ENCODE measurements at places on chromosomes 11 and 22.

GRCh38 chr22:40671796-40672360 is 7.4 kb upstream of the MCHR1 start:
- H3K27ac ChIP-seq: no peak overlapping the region
- H3K27me3 ChIP-seq: no peaks in the 10 kb centered on the region
- H3K4me1 ChIP-seq: no peaks in the 10 kb centered on the region
- no peak for DNase-seq
- no peaks in the 10 kb centered on the region for H3K36me3 ChIP-seq

GRCh38 chr11:19974886-19975285 is 185.4 kb downstream of the DBX1 start:
- H3K4me3 ChIP-seq: no peak overlapping the region
- H3K36me3 ChIP-seq: no peaks in the 10 kb centered on the region
- no peak overlapping the region for H3K27ac ChIP-seq

- H3K36me3 ChIP-seq: no peaks in the 10 kb centered on the region
- H3K4me3 ChIP-seq: no peak overlapping the region
- peak; percentile 28 for DNase-seq
- H3K4me1 ChIP-seq: no peaks in the 10 kb centered on the region
Observed at GRCh38 chr11:112784323-112785073, 176.7 kb upstream of the NCAM1 start.

DNA sequence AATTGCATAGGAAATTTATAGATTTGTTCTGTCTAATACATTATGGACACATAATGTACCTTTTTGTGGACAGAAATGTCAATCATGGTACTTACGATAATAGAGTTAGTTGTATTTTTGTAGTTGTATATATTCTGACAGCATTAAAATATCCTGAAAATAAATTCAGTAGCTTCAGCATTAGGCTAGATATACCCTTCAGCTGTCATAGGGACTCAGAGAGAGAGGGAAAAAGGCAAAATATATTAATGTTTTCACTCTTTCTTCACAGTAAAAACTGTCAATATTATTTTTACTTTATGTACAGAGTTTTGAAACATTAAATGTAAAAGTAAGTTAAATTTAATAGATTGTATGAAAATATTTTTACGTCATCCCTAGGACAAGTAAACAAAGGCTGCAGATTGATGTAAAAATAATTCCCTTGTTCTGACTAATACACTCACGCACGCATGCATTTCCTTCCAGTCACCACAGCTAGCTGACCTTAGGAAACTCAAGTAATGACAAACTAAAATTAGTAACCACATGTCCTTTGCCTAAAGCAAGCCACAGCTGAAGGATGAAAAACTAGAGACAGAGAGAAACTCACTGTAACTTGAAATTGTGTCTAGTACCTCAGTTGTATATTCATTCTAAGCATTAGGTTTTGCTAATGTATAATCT is 104.7 kb upstream of the CARD18 start:
- no peaks in the 10 kb centered on the region for H3K27me3 ChIP-seq
- no peak overlapping the region for H3K27ac ChIP-seq
- H3K4me1 ChIP-seq: no peaks in the 10 kb centered on the region
- H3K36me3 ChIP-seq: no peaks in the 10 kb centered on the region
- DNase-seq: no peak

GRCh38 chr11:110311783-110312579 is 15.6 kb upstream of the RDX start:
- no peak overlapping the region for H3K27ac ChIP-seq
- H3K4me1 ChIP-seq: no peaks in the 10 kb centered on the region
- H3K4me3 ChIP-seq: no peak overlapping the region
- no peak for DNase-seq
- no peaks in the 10 kb centered on the region for H3K27me3 ChIP-seq

GRCh38 chr22:33000342-33001280 is 57.6 kb downstream of the SYN3 start:
- H3K27ac ChIP-seq: peak overlapping the region; percentile 67
- H3K4me3 ChIP-seq: peak overlapping the region; percentile 43
- peak; percentile 92 for DNase-seq
- H3K27me3 ChIP-seq: no peaks in the 10 kb centered on the region
- H3K4me1 ChIP-seq: peaks cover 19% of the 10 kb centered on the region
- H3K36me3 ChIP-seq: peaks cover 26% of the 10 kb centered on the region

DNA sequence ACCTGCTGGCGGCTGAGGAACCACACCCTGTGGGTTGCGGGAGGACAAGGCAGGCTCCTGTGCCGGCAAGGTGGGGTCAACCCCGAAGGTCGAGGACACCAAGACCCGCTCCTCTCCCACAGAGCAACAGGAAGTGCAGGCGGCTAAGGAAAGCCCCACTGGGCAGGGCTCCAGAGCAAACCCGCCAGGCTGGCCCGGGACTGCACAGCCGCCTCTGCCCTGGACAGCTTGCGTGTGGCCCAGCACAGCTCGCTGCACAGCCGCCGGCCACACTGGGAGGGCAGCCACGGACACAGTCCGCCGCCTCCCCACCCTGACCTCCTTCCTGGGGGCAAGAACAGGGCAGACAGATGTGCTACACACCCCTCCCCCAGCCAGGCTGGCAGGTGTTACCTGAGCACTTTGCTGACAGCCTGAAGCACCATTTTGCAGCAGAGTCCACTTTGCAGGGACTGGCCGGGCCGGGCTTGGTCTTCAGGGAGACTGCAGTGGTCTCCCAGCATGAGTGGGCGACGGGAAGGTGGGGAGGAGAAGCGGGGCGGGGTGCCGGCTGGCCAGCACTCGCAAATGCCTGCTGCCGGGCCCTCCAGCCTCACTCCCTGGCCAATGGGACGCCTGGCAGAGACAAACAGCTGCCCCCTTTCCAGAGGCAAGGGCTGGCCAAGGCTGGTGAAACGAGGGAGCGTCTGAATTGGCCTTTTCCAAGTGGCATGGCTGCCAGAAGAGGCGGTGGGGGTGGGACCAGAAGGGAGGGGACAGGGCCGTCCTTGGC is at the start of gene MOB2:
MOB2 (minus strand) TSS at position 726 of the 772 bp plus-strand sequence; CDS start at position 503, 223 bp downstream.
- no peaks in the 10 kb centered on the region for H3K36me3 ChIP-seq
- H3K27me3 ChIP-seq: no peaks in the 10 kb centered on the region
- H3K4me1 ChIP-seq: no peaks in the 10 kb centered on the region
- H3K27ac ChIP-seq: 0 out of 2 replicates have a peak within 1 kb of the TSS, but pooled peaks have one; percentile 19

- no peak overlapping the region for H3K27ac ChIP-seq
- H3K4me1 ChIP-seq: peaks cover 42% of the 10 kb centered on the region
- H3K4me3 ChIP-seq: peak overlapping the region; percentile 90
- no peaks in the 10 kb centered on the region for H3K36me3 ChIP-seq
- peak; percentile 33 for DNase-seq
- H3K27me3 ChIP-seq: peaks cover 16% of the 10 kb centered on the region
Observed at GRCh38 chr22:19290400-19291217, 910 bp downstream of the CLTCL1 start.

GRCh38 chr11:105489446-105489845 is 120.4 kb upstream of the GRIA4 start:
- H3K27ac ChIP-seq: no peak overlapping the region
- H3K36me3 ChIP-seq: no peaks in the 10 kb centered on the region
- H3K27me3 ChIP-seq: no peaks in the 10 kb centered on the region
- H3K4me3 ChIP-seq: no peak overlapping the region

- H3K27ac ChIP-seq: no peak overlapping the region
- DNase-seq: no peak
- H3K4me3 ChIP-seq: 0 out of 2 replicates have a peak overlapping the region, but pooled peaks have one; percentile 90
- peaks cover 8% of the 10 kb centered on the region for H3K4me1 ChIP-seq
- no peaks in the 10 kb centered on the region for H3K36me3 ChIP-seq
- peaks cover 3% of the 10 kb centered on the region for H3K27me3 ChIP-seq
Observed at GRCh38 chr22:40634119-40634903, 2.2 kb downstream of the MRTFA start.

- H3K36me3 ChIP-seq: peaks cover 7% of the 10 kb centered on the region
- no peaks in the 10 kb centered on the region for H3K27me3 ChIP-seq
Observed at GRCh38 chr22:42519525-42520401, at the start of gene RRP7A. Gene RRP7A, minus strand, starts transcription at chr22:42519796. Its CDS starts 10 bp downstream, at chr22:42519786.

DNA sequence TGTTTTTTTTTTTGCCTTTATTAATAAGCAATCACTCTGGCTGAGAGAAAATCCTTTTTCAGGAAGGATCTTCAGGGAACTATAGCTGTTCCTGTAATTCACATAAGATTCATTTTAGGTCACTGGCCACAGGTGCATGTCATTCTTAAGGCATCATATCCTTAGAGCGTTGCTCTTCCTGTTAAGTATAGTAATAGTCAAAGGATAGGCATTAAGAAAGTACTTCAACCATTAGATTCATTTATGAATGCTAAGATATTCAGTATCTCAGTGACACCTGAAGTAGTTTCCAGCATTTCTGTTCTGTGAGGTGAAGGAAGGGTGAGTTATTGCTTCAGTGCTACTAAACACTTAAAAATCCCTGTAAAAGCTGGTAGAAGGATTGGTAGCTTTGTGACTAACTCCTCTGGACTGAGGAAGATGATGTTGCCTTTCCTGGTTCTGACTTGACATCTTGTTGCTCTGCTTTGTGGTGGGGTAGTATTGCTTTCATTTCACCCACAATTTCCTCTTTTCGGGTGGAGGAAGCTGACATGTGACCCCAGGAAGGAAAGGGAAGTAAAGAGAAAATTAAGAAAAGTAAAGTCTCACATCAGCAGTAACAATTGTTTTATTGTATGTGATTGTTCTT is 34.7 kb downstream of the RNF169 start:
- H3K4me3 ChIP-seq: no peak overlapping the region
- no peaks in the 10 kb centered on the region for H3K27me3 ChIP-seq
- DNase-seq: no peak
- no peaks in the 10 kb centered on the region for H3K4me1 ChIP-seq
- H3K27ac ChIP-seq: no peak overlapping the region

DNA sequence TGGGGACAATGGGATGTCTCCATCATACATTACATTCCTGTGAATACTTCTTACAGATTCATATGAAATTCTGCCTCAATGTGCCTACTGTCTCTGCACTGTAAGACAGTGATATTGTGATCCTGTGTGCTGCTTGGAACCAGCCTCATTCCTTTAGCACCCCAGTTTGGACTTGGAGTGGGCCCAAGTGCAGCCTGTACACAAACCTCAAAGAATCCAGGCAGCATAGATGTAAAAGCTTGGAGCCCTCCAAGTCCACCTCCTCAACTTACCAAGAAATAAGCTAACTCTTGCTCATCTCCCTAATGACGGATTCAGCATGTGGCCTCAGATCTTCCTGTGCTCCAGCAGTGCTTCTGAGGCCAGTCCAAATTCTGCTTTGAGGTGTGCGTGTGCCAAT is 24.4 kb downstream of the GRAP2 start:
- no peaks in the 10 kb centered on the region for H3K27me3 ChIP-seq
- no peaks in the 10 kb centered on the region for H3K36me3 ChIP-seq
- no peak overlapping the region for H3K4me3 ChIP-seq
- DNase-seq: no peak
- H3K4me1 ChIP-seq: peaks cover 10% of the 10 kb centered on the region
- H3K27ac ChIP-seq: no peak overlapping the region

DNA sequence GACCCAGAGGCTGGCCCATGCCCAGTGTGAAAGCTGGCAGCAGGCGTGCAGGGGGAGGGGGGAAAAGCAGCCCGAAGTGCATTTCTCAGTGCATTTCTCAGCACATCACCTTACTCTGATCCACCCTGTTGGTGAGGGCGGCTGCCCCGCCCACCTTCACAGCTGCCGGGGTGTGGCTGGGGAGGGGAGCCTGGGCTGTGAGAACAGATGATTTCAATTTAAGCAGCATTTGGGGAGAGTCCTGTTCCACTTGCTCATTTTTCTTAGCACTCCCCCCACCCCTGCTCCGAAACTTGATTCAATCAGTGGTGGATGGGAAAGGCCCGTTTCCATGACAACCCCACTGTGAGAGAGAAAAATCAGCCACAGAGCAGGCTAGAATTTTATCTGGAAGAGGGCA is 84.8 kb downstream of the SNX19 start:
- DNase-seq: peak; percentile 43
- H3K4me1 ChIP-seq: no peaks in the 10 kb centered on the region

DNA sequence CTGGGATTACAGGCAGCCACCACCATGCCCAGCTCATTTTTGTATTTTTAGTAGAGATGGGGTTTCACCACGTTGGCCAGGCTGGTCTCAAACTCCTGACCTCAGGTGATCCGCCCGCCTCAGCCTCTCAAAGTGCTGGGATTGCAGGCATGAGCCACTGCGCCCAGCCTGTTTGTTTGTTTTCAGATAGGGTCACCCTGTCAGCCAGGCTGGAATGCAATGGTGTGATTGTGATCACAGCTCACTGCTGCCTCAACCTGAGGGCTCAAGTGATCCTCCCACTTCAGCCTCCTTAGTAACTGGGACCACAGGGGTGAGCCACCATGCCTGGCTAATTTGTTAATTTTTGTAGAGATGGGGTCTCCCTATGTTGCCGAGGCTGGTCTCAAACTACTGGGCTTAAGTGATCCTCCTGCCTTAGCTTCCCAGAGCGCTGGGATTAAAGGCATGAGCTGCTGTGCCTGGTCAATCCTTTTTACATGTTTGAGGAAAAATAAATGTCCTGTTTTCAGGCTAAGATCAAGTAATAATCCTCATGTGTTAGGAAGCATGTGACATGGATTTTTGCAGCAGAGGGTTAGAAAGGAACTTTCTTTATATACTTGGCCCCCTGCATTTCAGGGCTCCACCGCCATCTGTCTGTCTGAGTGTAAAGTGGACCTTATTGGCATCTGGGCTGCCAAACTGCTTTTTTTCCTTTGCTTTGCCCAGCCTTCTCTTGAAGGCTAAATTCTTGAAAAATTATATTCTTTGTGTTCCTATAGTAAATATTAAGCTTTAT is 4.8 kb upstream of the SLC3A2 start:
- H3K4me1 ChIP-seq: peaks cover 13% of the 10 kb centered on the region
- no peak overlapping the region for H3K4me3 ChIP-seq
- no peaks in the 10 kb centered on the region for H3K27me3 ChIP-seq
- H3K36me3 ChIP-seq: peaks cover 59% of the 10 kb centered on the region
- H3K27ac ChIP-seq: peak overlapping the region; percentile 69

GRCh38 chr11:122322329-122322728 is 206.3 kb upstream of the BLID start:
- H3K4me1 ChIP-seq: peaks cover 28% of the 10 kb centered on the region
- H3K27ac ChIP-seq: no peak overlapping the region
- H3K27me3 ChIP-seq: no peaks in the 10 kb centered on the region
- H3K36me3 ChIP-seq: no peaks in the 10 kb centered on the region
- no peak for DNase-seq
- no peak overlapping the region for H3K4me3 ChIP-seq

GRCh38 chr11:2735053-2735589 is 35.3 kb upstream of the KCNQ1OT1 start:
- no peaks in the 10 kb centered on the region for H3K4me1 ChIP-seq
- no peak overlapping the region for H3K4me3 ChIP-seq
- 0 out of 2 replicates have a peak, but pooled peaks cover 6% of the 10 kb centered on the region for H3K27me3 ChIP-seq
- no peak for DNase-seq
- H3K36me3 ChIP-seq: no peaks in the 10 kb centered on the region
- no peak overlapping the region for H3K27ac ChIP-seq

Measured in GM23338 (cell line).